Uterus (tissue), 4 donors: ENCODE measurements at places on chromosomes 11 and 22. TPM values are rescaled to one million over a fixed set of nuclear protein-coding genes. Genes with fewer than 3 reads are reported as not detected.

Gene RGL4
- not detected for total RNA-seq

Gene NOX4
- 12.3 TPM for total RNA-seq

Gene SSTR3
- total RNA-seq: 3.1 TPM

Gene SMIM35
- not detected for total RNA-seq

Gene FOLR2
- 7.7 TPM for total RNA-seq

Gene MMP10
- 0.67 TPM for total RNA-seq

Gene OR56A1
- not detected for total RNA-seq
